ENCODE measurements at places on chromosomes 7 and 10.

DNA sequence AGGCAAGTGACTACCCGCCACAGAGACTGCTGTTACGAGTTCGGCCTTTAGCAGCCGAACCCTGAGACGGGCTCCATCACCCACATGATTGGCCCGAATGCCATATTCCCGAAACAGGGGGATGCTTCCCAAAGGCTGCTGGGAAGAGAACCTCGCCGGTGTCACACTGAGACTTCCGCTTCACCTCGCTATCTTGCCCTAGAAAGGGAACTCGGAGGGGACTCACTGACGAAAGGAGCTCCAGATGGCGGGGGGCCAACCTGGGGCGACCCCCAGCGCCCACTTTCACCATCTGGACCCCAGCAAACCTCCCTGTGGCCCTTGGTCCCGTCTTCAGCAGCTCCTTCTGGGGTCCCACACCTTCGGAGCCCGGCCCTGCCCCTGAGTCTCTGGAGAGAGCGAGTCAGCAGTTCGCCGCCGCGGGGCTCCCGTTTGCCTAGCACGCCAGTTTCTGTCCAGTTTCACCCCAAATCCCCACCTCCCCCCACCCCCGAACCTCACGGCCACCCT, 529 bp downstream of the HPS1 start:
- DNase-seq: no peak

DNA sequence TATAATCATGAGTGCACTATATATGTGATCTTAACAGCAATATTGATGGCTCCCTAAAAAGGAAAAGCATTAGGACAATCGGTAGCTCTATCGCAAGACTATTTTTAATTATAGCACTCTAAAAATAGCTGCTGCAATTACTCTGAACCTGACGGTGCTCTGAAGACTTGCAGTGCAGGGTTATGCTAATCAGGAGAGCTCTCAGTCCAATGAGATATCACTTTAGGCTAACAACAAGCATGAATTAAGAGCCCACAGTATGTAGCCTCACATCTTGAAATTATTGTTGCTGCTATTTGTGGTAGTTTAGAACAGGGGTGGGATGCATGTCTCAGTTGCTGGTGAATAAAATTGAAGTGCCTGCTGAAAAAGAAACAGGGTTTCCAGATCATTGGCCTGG, 515.8 kb upstream of the AKR1E2 start:
- no peak for DNase-seq

- no peak for DNase-seq
Measured at GRCh38 chr7:105849122-105849855, 27.1 kb downstream of the ATXN7L1 start.

DNA sequence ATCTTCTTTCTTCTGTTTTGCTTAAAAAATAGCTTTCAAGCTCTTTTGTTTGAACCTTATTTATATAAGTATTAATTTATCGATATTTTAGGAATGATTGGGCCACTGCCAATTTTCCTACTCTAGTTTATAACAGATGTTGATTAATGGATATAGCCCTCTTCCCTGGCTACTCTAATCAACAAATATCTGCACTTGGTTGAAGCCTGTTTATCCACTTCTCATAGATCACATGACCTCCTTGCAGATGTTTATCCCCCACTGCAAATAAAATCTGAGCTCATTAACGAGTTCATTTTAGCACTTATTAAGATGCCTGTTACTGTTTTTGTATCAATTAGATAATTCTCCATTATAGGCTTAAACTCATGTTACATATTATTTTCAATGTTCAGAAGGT, 715.3 kb downstream of the CNTNAP2 start:
- no peak for DNase-seq

DNA sequence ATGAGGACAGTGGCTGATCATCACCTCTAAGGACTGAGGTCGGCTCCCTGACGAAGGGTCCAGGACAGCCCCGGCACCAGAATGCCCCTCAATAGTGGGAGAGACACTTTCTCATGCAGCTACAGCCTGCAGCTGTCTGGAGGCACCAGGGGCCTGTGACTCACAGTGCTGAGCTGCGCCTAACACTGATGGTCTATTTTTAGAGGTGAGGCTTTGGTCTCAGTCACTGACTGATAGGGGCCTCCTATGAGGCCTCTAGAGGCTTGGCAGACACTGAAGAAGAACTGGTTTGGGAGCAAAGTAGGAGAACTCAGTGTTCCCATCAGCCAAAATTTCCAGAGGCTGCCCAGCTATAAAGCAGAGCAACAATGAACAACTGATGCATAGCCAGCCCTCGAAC, 130.1 kb downstream of the COBL start:
- DNase-seq: no peak

DNA sequence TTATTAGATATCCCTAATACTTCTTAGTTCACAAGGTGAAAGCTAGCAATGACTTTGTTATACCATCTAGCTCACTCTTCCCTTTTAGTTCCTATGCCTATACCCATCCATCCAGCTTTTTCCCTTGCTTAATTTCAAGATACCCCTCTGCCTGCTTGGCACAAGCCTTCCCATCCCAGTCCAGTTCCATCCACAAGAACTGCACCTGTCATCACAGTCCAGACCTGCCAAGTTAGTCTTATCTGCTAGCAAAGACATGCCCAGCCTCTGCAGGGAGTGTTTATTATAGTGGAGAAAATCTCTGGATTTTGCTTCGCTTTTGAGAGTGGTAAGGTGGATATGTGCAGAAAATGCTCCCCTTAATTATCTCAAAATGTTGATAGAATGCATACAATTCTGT, 158.2 kb downstream of the ST7 start:
- no peak for DNase-seq

GRCh38 chr7:8418629-8419245, 14.7 kb upstream of the NXPH1 start:
- no peak for DNase-seq

DNA sequence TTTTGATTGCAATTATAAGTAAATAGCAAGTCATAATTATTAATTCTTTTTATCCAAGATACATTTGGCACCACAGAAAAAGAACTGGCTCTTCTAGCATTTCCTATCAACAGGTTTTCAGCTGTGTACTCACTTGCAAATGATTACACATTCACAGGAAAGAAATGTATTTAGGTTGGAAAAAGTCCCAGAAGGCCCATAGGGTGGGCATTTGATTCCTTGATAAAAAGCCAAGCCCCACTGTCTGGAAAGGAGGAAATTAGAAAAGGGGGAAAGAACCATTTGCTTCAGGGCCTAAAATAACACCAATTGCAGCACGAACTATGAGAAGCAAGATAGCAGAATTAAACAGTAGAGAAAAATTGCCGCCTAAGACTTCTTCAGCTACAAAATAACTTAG, 80.8 kb upstream of the COL1A2 start:
- DNase-seq: no peak

DNA sequence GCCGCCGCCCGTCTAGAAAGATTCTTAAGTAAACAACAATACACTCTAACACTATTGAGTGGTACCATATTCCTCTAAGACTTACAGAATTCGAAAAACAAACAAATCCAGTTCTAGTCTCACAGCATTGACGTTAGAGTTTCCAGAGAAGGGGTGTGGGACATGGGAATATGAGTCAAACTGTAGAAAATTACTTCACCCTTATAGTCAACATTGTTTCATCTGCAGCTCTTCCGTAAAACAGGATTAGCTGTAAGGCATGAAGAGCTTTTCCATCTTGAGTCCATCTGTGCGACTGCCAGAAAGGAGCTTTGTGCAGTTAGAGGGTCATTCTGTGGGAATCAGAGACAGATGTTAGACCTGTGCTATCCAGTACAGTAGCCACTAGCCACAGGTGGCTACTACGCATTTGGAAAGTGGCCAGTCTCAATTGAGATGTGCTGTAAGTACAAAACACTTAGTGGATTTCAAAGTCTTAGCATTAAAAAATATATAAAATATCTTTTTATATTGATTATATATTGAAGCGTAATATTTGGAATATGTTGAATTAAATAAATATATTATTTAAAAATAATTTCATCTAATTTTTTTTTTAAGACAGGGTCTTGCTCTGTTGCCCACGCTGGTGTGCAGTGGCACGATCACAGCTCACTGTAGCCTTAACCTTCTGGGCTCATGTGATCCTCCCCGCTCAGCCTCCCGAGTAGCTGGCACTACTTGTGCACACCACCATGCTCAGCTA, 79.8 kb upstream of the MPP7 start:
- no peak for DNase-seq

DNA sequence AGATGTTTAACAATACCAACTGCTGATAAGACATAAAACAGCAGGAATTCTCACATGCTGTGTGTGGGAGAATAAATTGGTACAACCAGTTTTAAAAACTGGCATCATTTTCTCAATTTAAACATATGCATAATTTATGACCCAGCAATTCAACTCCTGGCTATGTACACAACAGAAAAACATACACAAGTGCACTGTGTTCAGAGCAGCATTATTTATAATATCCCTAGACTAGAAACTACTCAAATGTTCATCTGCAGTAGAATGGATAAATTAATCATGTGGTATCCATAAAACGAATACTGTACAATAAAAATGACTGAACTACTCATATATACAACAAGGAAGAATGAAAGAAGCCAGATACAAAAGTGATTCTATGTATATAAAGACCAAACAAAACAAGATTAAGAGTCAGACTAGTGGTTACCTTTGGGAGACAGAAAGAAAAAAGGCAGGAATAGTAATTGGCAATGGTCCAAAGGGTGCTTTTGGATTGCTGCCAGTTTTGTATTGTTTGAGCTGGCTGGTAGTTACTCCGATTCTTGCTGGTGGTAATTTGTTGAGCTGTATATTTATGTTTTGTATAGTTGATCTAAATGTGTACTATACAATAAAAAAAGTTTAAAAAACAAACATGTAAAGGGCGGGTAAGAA, 306.0 kb downstream of the TFEC start:
- no peak for DNase-seq

GRCh38 chr10:7767209-7767608, 20.6 kb downstream of the KIN start:
- no peak for DNase-seq

Data from esophagus squamous epithelium (tissue), 5 donors.